Naive thymus-derived CD8-positive, alpha-beta T cell (primary cell): ENCODE measurements at places on chromosomes 1 and 21. TPM values are rescaled to one million over a fixed set of nuclear protein-coding genes. Genes with fewer than 3 reads are reported as not detected.

- H3K27ac ChIP-seq = peak overlapping the region; percentile 84
- no peak for DNase-seq
- H3K4me1 ChIP-seq = peaks cover 6% of the 10 kb centered on the region
- H3K27me3 ChIP-seq = no peaks in the 10 kb centered on the region
Observed at GRCh38 chr1:16461681-16462080, 21.2 kb downstream of the NECAP2 start.

The SIK1 gene
- total RNA-seq = 5.5 TPM

DNA sequence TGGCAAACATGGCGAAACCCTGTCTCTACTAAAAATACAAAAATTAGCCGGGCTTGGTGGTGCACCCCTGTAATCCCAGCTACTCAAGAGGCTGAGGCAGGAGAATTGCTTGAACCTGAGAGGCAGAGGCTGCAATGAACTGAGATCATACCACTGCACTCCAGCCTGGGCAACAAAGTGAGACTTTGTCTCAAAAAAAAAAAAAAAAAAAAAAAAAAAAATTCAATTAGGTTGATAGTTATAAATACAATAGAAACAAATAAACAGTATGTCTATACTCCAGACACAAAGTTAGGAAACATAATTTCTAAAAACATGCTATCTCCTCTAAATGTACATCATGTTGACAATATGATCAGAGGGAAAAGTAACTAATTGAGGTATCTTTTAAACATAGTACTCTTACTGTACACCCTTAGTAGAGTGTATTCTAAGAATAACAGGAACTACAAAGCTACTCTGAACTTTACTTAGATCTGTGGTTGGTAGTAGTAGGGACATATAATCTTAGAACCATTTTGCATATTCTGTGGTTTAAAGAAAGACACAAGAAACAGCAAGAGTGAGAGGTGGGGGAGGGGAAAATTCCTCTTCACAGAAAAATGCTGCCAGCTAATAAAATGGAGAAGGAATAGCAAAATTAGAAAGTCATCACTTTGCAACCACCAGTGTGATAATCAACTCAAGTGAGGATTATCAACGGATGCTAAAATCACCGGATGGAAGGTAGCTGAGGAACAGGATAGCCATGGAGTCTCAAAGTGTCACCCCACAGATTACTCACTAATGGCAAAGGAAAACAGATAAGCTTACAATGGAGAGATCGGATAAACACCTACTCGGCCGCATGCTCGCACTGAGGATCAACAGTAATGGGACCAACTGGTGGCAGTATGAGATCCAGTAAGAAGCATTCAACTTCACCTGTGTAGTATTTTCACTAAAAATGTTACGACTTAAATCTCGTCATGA, 35.0 kb downstream of the MTOR start:
- peaks cover 33% of the 10 kb centered on the region for H3K4me1 ChIP-seq
- H3K27ac ChIP-seq = peak overlapping the region; percentile 67
- H3K36me3 ChIP-seq = peaks cover 12% of the 10 kb centered on the region
- H3K27me3 ChIP-seq = no peaks in the 10 kb centered on the region
- DNase-seq = no peak
- H3K4me3 ChIP-seq = no peak overlapping the region

The TRIM45 gene
- total RNA-seq = 0.14 TPM

DNA sequence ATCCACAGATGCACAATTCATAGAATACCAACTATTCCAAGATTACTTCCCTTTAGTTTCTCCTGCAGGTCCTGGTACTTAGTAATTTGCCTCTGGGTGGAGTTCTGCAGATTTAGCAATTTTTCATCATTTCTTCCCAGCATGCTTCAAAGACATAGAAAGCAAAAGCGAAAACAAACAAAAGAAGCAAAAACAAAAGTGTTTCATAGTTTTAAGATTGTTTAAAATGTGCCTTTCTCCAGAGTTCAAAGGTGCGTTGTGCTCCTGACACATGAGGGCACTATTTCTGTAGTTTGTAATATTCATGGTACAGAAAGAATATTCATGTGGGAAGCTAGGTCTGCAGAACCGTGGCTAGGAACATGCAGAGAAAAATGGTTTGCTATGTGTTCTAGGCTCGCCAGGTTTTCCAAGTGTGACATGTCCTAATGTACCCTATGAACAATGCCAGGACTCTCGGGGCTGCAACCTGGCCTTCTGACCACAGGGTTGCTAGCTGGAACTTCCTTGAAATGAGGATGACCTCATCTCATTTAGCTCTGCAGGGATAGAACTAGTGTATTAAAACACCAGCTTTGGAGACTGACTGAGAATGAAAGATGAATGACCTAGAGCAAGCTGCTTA, 30.0 kb upstream of the RCSD1 start:
- H3K36me3 ChIP-seq = no peaks in the 10 kb centered on the region
- peak overlapping the region; percentile 68 for H3K4me3 ChIP-seq
- H3K27me3 ChIP-seq = no peaks in the 10 kb centered on the region

The AKNAD1 gene
- not detected for total RNA-seq

The SETSIP gene
- not detected for total RNA-seq

GRCh38 chr1:21763694-21764419, 19.1 kb downstream of the USP48 start:
- H3K36me3 ChIP-seq = no peaks in the 10 kb centered on the region
- H3K27ac ChIP-seq = peak overlapping the region; percentile 81
- DNase-seq = no peak

The ITGB2 gene
- total RNA-seq = 177 TPM

- no peak for DNase-seq
- no peak overlapping the region for H3K27ac ChIP-seq
- no peak overlapping the region for H3K4me3 ChIP-seq
- H3K4me1 ChIP-seq = no peaks in the 10 kb centered on the region
- no peaks in the 10 kb centered on the region for H3K36me3 ChIP-seq
Observed at GRCh38 chr1:48182439-48182838, 40.1 kb upstream of the SLC5A9 start.

DNA sequence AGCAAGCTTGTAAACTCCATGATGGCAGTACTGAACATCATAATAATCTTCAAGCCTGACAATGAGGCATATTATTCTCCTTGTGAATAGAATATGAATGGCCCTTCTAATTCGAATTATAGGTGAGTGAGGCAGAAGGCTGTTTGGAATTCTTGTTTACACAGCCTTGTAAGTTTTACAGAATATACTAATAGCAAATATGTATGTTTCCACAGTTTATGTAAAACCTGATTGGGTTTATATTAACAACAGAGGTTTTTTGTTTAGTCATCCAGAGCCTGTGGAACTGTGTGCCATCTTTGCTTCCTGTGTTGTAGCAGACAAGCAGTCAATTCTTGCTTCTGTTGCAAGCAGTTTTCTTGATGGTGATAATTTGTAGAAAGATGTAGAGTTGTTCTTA, 8.0 kb downstream of the OSBPL9 start:
- no peak overlapping the region for H3K4me3 ChIP-seq
- no peak for DNase-seq
- H3K36me3 ChIP-seq = peaks cover 17% of the 10 kb centered on the region
- no peak overlapping the region for H3K27ac ChIP-seq
- no peaks in the 10 kb centered on the region for H3K27me3 ChIP-seq

The VWA5B1 gene
- not detected for total RNA-seq

DNA sequence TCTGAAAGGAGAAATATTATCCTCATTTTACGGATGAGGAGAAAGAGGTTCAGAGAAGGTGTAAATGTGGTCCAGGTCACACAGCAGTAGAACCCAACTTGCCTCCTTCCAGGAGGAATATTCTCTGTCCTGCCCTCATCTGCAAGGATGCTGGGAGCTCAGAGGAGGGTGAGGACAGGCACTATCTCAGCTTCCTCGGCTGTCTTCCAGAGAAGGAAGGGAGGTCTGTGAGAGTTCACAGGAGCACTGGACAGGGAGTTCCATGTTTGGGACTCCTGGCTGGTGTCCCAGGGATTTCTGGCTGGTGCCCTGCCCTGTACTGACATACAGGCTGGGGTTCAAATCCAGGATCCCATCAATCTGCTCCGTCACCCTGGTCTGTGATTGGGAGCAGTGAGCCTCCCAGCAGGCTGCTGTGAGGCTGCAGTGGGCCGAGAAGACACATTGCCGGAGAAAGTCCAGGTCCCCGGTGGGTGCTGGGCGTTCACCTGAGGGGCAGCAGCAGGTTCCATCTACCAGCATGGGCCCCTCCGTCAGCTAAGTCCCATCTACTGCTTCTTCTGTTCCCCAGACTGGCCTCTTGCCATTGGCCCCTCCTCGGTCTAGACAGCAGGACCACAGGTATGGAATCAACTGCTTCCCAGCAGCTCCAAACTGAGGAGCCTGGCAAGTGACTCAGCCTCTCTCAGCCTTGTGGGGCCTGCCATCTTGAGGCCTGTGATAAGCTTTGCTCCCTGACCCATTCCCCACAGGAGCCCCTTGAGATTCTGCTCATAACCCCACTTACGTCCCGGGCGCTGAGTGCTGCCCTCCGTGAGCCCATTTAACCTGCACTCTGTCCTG, 8.5 kb upstream of the BSND start:
- DNase-seq = no peak
- H3K27ac ChIP-seq = no peak overlapping the region
- peaks cover 4% of the 10 kb centered on the region for H3K4me1 ChIP-seq
- H3K27me3 ChIP-seq = peaks cover 13% of the 10 kb centered on the region
- no peaks in the 10 kb centered on the region for H3K36me3 ChIP-seq
- H3K4me3 ChIP-seq = no peak overlapping the region

The COL16A1 gene
- not detected for total RNA-seq

The C1orf226 gene
- total RNA-seq = not detected

The ZNF593OS gene
- not detected for total RNA-seq

The BATF3 gene
- total RNA-seq = 1.2 TPM

The PRAMEF18 gene
- total RNA-seq = not detected

- no peak overlapping the region for H3K27ac ChIP-seq
- H3K27me3 ChIP-seq = no peaks in the 10 kb centered on the region
- DNase-seq = no peak
- H3K36me3 ChIP-seq = no peaks in the 10 kb centered on the region
- H3K4me1 ChIP-seq = no peaks in the 10 kb centered on the region
Observed at GRCh38 chr1:172287208-172287607, 133.3 kb upstream of the C1orf105 start.

The OR2L13 gene
- total RNA-seq = not detected

DNA sequence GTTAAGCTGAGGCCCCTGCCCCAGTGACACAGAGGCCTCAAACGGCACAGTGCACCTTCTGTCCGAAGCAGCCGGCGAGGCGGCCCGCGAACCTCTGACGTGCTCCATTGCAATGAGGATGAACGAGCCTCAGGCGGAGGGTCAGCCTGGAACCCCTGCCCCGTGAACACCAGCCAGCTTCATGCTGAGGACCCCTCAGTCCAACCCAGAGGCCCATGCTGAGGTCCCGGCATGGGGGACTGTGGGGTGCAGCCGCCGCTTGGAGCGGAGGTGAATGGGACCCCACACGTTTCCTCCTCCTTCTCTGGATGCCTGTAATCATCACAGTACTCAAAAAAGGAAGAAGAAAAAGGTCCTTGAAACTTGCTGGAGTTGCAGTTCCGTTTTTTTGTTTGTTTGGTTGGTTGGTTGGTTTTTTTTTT, 62.1 kb downstream of the PRKCZ start:
- H3K4me1 ChIP-seq = peaks cover 18% of the 10 kb centered on the region
- H3K4me3 ChIP-seq = no peak overlapping the region
- H3K27me3 ChIP-seq = no peaks in the 10 kb centered on the region
- no peak overlapping the region for H3K27ac ChIP-seq
- no peaks in the 10 kb centered on the region for H3K36me3 ChIP-seq

- H3K36me3 ChIP-seq = no peaks in the 10 kb centered on the region
- peaks cover 38% of the 10 kb centered on the region for H3K4me1 ChIP-seq
- H3K4me3 ChIP-seq = peak overlapping the region; percentile 56
- no peaks in the 10 kb centered on the region for H3K27me3 ChIP-seq
- no peak overlapping the region for H3K27ac ChIP-seq
Observed at GRCh38 chr1:41662765-41663437, 178.4 kb upstream of the EDN2 start.

The PROK1 gene
- not detected for total RNA-seq

GRCh38 chr1:159944623-159945455, 574 bp downstream of the IGSF9 start:
- H3K36me3 ChIP-seq = no peaks in the 10 kb centered on the region
- DNase-seq = no peak
- no peak overlapping the region for H3K27ac ChIP-seq
- peaks cover 8% of the 10 kb centered on the region for H3K4me1 ChIP-seq

The CD1B gene
- total RNA-seq = not detected

GRCh38 chr1:118247593-118247992, 62.6 kb upstream of the SPAG17 start:
- H3K4me1 ChIP-seq = no peaks in the 10 kb centered on the region
- H3K4me3 ChIP-seq = no peak overlapping the region
- H3K27me3 ChIP-seq = peaks cover 4% of the 10 kb centered on the region
- no peaks in the 10 kb centered on the region for H3K36me3 ChIP-seq

DNA sequence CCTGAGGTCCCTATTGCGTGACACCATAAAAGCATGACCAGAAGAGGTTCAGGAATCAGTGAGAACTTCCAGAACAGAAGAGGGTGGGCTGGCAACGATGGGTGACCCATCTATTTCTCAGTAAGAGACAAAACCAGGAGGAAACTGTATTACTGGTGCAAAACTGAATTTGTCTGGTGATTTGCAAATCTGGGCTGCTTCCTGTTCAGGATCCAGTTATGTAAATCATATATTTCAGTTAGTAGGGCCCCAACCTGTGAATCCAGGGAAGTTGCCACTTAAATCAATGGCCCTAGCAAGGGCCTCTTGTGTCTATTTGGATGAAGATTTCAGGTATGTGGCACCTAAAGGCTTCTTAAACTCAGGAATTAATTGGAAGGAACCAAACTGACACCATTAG, 23.1 kb upstream of the SMAP2 start:
- H3K36me3 ChIP-seq = no peaks in the 10 kb centered on the region
- H3K27ac ChIP-seq = no peak overlapping the region
- no peak for DNase-seq
- peaks cover 7% of the 10 kb centered on the region for H3K4me1 ChIP-seq
- no peaks in the 10 kb centered on the region for H3K27me3 ChIP-seq
- no peak overlapping the region for H3K4me3 ChIP-seq

DNA sequence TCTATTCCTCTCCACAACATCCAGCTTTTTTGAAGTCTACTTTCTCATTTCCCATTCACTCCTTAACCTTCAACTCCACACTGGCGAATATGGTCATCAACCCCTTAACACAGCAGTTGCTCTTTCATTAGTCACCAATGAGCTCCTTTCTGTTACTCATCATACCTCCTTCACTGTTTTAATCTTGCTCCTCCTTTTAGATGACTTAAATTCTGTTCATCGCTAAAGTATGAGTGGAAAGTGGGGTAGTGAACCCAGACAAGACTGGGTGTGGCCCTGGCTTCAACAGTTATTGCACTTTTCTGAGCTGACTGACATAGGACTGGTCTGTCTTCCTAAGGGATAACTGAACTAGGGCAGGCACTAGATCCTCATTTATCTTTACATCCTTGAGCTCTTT, 51.3 kb downstream of the AKT3 start:
- H3K36me3 ChIP-seq = peaks cover 12% of the 10 kb centered on the region
- H3K27me3 ChIP-seq = no peaks in the 10 kb centered on the region

- peaks cover 11% of the 10 kb centered on the region for H3K4me1 ChIP-seq
- peak overlapping the region; percentile 59 for H3K27ac ChIP-seq
- no peaks in the 10 kb centered on the region for H3K36me3 ChIP-seq
- peak overlapping the region; percentile 86 for H3K4me3 ChIP-seq
- no peak for DNase-seq
Observed at GRCh38 chr1:244919320-244920282, 55.3 kb upstream of the HNRNPU start.

- H3K27me3 ChIP-seq = peaks cover 13% of the 10 kb centered on the region
- no peak overlapping the region for H3K4me3 ChIP-seq
- no peaks in the 10 kb centered on the region for H3K36me3 ChIP-seq
- H3K27ac ChIP-seq = no peak overlapping the region
- peak; percentile 68 for DNase-seq
Observed at GRCh38 chr1:153494976-153495535, 34.6 kb upstream of the S100A7 start.
